ENCODE measurements at places on chromosomes 4 and X.

DNA sequence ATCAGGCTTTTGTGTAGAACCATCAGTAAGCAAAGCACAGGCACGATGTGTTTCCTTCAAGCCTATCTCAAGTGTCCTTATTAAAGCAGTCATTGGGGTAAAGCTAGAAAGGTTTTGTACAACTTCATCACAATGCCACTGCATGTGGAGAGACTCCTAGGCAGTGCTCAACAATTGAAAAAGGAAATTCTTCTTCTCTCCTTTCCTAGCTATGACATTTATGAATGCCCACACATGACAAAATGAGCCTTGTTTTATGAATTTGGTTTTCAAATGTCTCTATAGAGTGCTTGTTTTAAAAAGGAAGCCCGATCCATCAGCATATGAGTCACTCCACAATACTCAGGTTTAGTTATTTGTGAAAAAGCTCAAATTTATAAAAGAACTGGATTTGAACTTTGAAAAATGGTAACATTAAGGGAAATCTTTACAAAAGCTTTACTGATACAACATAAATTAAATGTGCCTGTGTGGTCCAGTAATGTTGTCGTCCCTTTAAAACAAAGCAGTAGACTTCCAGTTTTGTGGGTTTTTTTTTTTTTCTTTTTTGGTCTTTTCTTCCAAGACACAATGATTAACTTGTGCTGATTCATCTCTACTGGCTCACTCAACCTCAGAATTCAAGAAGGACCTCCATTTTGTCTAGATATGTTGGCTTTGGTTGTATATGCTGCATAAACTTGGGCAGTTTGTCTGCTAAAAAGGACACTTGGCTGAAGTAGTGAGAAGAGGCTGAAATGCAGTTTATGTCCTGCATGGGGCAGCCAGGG lies 273.8 kb downstream of the GASK1B start:
- DNase-seq = no peak

DNA sequence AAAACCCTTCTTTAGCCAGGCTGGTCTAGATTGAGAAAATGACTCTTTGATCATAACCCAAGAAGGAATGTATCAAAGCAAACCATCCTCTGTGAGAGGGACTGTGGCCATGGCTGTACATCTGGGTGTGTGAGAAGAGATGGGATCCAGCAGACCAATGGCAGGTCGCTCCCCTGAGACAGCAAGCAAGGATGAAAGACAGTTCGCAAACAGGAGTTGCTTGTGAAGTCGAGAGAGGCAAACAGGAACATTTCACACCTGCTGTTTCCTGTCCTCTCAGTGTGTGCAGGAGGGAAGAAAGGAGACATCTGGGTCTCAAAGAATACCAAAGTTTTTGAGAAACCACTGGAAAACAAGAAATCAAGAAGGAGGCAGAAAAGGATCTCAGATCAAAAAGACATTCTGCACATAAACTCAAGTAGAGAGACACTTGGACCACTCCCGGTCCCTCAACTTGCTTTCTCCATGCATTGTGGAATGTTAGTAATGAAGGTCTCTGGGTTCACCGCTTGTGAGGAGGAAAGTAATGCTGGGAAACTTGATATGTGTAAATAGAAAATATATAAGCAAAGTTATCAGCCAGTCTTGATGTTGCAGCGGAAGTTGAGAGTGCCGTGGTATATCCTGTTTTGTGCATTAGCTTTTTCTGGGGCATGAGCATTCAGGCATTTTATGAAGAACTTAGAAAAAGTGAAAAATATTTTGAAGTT lies 327.5 kb downstream of the BMPR1B start:
- DNase-seq = no peak

DNA sequence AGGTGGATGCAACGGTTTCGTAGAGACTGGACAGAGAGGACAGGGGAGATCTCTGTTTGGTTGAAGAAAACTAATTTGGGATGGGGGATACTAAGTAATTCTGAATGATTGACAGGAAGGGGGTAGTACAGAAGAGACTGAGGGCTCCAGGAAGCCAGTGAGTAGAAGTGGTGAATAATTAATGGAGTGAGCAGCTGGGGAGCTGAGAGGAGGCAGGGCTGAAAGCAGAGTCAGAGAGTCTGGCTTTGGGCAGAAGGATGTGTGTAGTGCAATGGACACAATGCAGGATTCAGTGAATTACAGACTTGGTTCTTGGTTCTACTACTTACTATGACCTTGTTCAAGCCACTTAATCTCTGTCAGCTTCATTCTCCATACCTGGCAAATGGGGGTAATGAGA lies 161.7 kb downstream of the RBMX2 start:
- DNase-seq = no peak

DNA sequence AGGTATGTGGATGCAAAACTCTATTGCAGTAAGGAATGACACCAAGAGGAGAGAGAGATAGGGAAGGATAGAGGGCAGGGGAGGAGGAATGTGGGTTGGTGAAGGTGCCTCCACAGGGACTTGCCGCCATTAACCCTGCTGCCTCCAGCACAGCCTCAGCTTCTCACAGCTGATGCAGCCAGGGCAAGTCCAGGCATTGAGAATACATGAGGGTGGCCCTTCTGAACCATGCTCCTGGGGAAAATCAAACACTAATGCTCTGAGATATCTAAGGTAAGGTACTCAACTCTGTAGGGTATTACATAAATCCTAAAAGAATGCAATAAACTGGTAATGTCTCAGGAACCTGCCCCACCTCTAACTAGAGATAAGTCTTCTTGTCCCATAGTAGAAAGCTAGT lies 28.7 kb downstream of the UGT2B7 start:
- DNase-seq = no peak

GRCh38 chrX:88789825-88790224 lies 42.8 kb downstream of the CPXCR1 start:
- DNase-seq = no peak
